ENCODE measurements at places on chromosomes 1 and 21.

DNA sequence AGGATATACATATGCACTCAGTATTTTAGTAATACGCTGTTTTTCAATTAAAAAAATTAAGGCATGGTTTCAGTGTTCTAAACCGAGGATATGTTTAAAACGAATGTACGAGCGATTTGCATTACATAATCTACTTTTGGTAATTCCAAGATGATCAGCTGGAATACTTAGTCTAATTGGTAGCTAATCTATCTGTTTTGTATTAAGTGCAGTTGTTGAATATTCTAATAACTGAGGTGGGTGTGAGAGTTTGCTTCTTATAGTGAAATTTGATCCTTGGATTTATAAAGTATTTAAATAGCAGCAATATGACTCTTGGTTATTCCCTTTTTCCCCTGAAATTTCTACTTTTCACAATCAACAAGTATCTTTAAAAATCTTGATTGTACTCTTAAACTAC, 1.3 kb downstream of the RNF2 start:
- DNase-seq, result no peak

DNA sequence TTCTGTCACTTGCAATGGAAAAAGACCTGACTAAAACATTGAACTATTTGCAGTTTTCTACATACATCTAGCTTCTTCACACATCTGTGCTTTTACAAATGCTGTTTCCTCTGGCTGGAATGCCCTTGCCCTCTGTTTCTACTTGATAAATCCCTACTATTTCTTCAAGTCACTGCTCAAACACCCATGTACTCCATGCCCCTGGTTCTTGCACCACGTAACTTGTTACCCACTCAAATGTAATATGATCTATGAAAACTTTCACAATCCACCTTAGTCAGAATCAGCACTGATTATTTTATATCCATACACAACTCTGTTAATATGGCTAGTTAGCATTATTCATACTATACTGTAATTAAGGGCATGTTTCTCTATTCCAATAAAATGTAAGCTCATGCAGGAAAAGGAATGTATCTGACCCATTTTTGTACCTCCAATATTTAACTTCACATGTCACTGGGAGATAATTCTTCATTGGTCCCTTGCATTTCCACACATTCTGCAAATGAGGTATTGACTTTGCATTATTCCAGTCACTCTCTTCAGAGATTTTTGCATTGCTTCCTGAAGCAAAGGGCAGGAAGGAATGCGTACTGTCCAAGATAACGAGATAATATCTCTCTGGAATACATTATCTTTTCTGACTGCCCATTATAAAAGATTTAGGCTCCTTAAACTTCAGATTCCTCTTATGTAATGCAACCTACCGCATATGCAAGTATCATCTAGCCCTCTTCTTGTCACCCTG, 158.3 kb downstream of the COL24A1 start:
- DNase-seq, result no peak

DNA sequence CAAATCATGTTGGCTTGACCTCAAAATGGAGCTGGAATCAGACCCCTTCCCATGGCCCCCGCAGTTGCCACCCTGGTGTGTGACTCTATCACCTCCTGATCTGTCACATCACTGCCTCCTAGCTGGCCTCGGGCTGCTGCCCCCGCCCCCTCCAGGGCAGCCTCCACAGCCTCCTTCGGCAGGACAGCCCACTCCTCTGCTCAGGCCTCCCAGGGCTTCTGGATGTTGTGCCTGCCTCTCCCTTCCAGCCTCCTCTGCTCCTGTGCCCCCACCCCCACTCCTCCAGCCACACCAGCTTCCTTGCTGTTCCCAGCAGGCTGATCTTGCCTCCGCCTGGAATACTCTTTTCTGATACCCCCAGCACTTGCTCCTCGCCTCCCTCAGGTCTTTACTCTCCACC, 134.4 kb upstream of the EDN2 start:
- DNase-seq, result no peak

- DNase-seq, result no peak
Measured at GRCh38 chr1:166974647-166975345, 544 bp downstream of the ILDR2 start.

- no peak for DNase-seq
Measured at GRCh38 chr1:157993147-157993917, at the start of gene KIRREL1. Gene KIRREL1 (plus strand): TSS chr1:157993645. CDS start chr1:157993677, 32 bp downstream.

- peak; percentile 44 for DNase-seq
Measured at GRCh38 chr1:17573518-17574041, 34.1 kb downstream of the ARHGEF10L start.

- no peak for DNase-seq
Measured at GRCh38 chr1:20141466-20141865, 2.3 kb downstream of the PLA2G2F start.

GRCh38 chr1:175054736-175055135, 12.9 kb upstream of the TNN start:
- DNase-seq, result no peak

- DNase-seq, result no peak
Measured at GRCh38 chr1:18929686-18930085, 26.8 kb downstream of the IFFO2 start.

DNA sequence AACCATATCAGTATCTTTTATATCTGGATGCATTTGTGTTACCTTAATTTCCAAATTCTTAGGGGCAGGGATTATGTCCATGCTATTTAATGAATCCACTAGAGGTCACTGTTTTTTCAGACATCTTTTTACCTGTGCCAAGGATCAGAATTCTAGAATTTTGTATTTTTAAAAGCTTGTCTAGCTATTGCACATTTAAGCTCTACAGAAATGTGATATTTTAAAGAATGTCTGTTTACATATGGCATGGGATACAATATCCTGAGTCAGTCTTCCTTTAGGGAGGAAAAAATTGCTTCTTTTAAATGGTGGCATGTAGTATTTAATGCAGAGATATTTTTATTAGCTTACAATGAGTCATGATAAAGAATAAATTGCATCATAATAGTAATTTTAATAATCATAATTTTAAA, 11.3 kb downstream of the RPAP2 start:
- no peak for DNase-seq

DNA sequence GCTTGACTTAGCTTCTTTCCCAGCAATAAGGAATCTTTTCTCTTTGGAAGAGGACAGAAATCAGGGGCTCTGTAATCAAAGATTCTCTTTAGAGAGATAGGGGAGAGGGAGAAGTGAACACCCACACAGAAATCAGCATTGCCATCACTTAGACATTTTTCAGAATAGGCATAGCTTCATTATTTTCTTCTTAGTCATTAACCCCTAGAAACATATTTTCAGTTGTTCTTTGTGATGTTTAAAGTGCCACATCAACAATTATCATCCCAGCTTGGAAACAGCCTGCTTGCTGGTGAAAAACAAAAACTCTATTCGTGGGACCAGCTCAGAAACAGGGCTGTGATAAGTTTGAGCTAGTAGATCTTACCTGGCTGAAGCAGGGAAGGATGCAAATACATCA, 88.3 kb upstream of the SLC44A3 start:
- DNase-seq, result no peak

DNA sequence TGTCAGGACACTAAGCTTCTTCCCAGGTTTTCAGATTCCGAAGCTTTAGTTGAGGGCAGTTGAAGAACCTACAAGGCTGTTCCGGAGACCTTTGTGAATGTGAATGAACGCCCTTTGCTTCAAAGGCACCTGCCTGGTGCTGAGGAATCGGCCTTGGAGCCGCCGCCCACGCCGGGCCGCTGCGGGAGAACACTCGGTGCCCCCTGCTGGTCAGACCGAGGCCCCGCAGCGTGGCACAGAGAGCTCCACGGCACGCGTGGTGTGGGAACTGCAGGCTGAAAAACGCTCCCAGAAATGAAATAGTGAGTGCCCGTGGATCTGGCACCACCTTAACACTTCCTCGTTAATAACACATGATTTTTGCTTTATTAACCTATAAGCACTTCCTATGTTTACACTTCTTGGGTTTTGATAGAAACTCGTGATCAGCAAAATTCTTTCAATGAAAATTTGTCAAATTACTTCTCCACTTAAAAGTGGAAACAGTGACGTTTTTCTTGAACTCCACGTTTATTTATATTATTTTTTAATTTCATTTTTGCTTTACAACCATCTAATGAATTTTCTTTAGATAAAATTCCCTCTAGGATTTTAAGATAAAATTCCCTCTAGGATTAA, 460.6 kb downstream of the DSCAM start:
- peak; percentile 41 for DNase-seq

DNA sequence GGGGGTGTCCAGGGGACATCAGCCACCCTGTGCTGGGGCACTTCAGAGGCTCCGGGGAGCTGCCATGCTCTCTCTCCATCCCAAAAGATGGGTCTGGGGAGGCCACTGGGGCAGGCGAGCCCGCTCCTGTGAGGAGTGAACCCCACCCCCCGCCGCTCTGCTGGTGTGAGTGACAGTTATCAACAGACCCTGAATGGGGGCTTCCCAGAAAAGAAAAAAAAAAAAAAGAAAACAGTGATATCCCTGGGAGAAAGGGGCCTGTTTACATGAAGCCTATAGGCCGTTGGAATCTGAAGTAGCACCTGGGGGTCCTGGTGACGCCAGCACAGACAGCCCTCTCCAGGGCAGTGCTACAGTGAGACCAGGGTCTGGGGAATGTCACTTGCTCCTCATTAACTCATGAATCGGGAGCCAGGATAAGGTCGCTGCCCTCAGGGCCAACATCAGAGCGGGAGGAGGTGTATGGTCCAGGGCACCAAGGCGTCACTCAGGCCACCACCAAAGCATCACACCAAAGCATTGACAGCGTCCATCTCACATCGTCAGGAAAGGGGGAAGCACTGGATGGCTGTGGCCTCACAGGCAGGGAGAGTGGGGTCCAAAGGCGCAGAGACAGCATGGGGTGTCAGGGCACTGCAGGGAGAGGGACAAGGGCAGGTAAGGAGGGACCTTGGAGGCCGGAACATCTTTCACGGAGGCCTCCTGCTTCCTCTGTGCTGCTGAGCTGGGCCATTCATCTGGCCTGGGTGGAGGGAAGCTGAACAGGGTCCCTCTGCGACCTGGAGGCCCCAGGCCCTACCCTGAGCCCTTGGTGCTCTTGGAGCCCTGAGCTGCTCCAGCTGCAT, 8.4 kb upstream of the NPHP4 start:
- no peak for DNase-seq

DNA sequence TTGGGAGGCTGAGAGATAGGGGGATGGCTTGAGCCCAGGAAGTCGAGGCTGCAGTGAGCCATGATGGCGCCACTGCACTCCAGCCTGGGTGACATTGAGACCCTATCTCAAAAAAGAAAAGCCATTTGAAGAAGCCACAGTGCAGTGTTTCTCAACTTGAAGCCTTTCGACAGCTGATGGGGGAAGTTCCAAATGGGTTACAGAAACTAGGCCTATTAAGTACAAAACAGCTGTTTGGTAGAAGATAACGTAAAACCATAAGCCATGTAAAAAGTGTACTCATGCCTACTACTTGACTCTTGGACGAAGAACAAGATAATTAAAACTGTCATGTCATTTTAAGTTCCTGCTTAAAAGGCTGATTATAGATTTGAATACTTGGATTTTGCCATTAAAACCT, 16.6 kb downstream of the COPA start:
- DNase-seq, result no peak

GRCh38 chr1:235945775-235946570, 79.3 kb upstream of the LYST start:
- DNase-seq, result no peak

DNA sequence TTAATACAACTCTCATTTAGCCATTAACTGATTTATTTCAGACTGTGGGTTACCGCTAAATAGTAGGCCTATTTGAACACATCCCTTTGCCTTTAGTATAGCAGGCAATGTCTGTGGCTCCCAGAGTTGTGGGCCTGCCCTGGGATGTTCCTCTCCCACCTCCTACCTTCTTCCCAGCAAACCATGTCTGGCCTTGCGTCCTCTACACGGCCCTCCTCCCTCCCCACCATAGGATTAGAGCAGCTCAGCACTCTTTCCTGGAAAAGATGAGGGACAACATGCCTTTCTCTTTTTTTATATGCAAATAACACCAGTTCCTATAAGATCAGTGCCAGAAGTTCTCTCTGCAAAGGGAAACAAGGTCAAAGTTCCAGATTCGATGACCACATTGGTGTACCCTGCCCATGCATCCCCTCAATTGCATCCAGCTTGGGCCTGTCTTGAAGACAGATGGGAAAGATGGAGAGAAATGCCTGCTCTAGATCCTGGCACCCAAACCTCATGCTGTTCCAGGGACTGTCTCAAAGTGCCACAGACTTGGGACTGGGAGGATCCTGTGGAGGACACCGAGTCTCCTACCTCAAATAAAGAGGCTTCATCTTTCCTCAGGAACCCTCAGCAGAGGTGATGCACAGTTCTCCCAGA, 57.2 kb downstream of the CD46 start:
- no peak for DNase-seq

DNA sequence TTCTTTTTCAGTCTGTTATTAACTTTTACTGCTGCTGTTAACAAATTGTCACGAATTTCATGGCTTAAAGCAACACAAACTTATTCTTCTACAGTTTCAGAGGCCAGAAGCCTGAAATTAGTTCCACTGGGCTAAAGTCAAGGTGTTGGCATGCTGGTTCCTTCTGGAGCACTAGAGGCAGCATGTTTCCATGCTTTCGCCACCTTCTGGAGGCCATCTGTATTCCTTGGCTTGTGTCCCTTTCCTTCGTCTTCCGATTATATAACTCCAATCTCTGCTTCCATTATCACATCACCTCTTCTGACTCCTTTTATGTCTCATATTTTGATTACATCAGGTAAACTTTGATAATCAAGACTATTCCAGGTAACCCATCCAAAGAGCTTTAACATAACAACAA, 1742.1 kb downstream of the BRINP3 start:
- no peak for DNase-seq

- no peak for DNase-seq
Measured at GRCh38 chr1:182829285-182829932, 9.7 kb upstream of the DHX9 start.

DNA sequence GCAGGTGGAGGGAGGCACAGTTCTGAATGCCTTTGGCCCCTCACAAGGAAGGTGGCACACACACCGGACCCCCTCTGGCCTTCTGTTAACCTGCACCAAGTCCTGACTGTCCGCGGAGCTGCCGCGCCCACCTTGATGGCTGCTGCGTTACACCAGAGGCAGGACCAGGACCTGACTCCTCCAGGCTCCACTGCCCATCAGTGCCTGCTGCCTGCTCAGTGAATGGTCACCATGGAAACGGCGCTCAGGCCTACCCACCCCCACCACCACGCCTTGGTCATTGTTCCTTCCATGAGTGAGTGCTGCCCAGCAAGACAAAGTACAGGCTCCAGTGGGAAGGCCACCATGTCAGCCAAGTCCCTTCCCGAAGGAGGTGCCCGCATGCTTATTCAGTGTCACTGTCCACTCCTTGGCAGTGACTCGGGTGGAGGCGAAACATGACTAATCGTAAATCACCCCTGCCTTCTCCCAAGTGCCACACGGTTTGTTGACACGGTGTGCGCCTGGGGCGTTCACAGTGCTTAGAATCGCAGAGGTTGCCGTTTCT, 57.3 kb downstream of the SLC37A1 start:
- DNase-seq, result peak; percentile 53

GRCh38 chr1:4081806-4082711, 182.0 kb upstream of the C1orf174 start:
- no peak for DNase-seq

- no peak for DNase-seq
Measured at GRCh38 chr1:159088050-159088449, 11.5 kb upstream of the AIM2 start.

Data from substantia nigra (tissue), 51 donors.